CD4-positive, alpha-beta T cell treated with Interleukin-1 beta for 1 hour (primary cell): ENCODE measurements at places on chromosomes 7 and 10.

- DNase-seq, result no peak
Observed at GRCh38 chr7:158274996-158275395, 312.6 kb downstream of the PTPRN2 start.

GRCh38 chr7:41624818-41625217, 78.1 kb downstream of the INHBA start:
- DNase-seq, result no peak

GRCh38 chr10:46550795-46551700, 5.4 kb downstream of the GPRIN2 start:
- DNase-seq, result no peak

DNA sequence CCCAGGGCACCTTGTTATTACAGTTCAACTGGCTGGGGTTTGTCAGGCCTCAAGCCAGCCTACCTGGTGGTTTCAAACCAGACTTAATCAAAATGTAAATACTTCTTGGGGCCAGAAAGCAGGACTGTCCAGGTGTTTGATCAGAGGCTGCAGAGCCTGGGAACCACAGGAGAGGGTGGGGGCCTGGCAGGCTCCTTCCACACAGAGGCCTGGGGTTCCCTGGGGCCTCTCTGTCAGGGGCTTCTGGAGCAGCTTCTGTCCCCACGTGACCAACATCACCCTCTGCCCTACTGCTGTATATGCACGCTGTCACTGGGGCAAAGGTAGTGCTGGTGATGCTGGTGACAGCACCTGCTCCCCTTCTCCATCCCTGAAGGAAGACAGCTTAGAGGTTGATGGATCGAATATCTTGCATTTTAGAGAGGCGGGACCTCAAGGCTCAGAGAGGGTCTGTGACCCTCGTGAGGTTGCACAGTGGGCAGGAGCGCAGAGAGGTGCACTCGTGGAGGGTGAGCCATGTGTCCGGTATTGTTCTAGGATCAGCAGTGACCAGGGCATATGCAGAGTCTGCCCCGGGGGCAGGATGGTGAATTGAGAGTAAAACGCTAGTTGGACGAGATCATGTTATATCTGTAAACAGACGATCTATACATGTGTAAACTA, 95.4 kb downstream of the GRK5 start:
- DNase-seq, result no peak

DNA sequence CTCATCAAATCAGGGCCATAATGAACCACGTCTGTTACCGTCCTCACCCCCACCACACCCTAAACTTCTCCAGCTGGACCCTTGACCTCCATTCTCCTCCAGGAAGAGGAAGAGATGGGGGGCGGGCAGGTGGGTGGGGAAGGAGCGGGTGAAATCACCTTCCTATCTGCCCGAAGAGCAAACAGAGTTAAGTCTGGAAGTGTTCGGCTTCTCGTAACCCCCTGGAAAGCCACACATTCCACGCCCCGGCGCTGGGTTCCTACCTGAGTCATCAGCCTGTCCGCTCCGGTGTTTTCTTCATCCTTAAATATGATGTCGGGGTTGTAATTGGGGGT, 736 bp downstream of the SHH start:
- no peak for DNase-seq
